ENCODE measurements at places on chromosomes 7 and 10.
A peak's percentile ranks its signal among the peaks of the same experiment; 100 is the strongest.

GRCh38 chr10:88330174-88330573 lies 252.9 kb downstream of the RNLS start:
- DNase-seq: no peak

GRCh38 chr10:125824736-125825135 lies 1.4 kb downstream of the BCCIP start:
- no peak for DNase-seq

DNA sequence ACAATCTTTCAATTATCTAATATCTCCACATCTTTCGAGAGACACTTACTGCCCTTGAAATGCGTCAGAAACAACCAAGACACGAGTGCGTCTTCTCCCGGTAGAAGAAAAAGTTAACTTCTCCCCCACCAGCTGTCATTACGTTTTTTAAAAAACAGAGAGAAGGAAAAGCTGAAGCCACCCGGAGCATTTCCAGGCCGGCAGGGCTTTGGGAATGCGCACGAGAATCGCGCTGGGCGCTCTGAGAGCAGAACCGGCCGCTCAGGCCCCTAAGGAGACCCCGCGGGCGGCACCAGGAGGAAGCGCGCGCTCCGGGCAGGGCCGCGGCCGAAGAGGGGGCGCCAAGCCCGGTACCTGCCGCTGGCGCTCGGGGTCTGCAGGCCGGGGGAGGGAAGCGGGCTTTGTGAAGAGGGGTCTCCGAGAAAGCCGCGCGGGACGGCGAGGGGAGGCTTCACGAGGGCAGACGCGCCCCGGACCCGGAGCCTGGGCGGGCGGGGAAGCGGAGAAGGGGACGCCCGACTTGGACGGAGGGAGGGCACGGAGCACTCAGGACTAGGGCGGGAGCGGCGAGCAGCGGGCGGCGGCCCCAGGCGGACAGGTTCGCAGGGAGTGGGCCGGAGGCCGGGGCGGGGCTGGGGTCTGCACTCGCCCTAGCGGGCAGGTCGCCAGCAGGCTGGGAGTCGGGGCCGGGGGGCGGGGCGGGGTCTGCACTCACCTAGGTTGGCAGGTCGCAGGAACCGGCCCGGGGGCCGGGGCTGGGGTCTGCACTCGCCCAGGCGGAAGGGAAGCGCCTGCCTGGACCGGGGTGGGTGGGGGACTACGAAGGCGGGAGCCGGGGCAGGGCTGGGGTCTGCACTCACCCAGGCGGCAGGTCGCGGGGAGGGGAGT lies 932 bp downstream of the ESYT2 start:
- DNase-seq: peak; percentile 50

GRCh38 chr7:41809940-41810576 lies 107.2 kb upstream of the INHBA start:
- DNase-seq: no peak

DNA sequence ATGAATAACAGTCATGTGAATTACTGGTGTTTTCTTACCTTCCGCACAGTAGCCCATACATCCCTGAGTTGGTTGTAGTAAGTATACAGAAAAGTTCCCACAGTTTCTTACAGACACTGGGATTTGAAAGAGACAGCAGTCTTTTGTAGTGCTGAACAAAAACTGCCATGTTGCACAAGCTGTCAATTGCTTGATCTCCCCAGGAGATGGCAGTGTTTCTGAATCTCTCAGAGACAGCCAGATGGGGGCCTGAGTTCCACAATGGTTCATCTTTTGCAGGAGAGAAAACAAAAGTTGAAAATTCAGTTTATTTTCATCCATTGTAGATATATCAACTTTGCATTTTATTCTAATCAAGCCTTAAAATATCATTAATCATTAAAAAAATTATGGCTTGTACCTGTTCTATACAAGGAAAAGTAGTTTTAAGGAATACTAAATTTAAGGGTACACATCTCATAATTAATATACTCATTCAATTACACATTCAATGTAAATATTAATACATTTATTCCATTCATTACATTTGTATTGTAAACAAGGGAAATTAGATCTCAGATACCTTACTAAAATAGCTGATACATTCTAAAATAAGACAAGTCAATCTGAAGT lies 14.5 kb downstream of the VWDE start:
- DNase-seq: peak; percentile 63

- DNase-seq: no peak
These were observed 285.7 kb upstream of the PPP2R2D start for GRCh38 chr10:131615150-131615549.

DNA sequence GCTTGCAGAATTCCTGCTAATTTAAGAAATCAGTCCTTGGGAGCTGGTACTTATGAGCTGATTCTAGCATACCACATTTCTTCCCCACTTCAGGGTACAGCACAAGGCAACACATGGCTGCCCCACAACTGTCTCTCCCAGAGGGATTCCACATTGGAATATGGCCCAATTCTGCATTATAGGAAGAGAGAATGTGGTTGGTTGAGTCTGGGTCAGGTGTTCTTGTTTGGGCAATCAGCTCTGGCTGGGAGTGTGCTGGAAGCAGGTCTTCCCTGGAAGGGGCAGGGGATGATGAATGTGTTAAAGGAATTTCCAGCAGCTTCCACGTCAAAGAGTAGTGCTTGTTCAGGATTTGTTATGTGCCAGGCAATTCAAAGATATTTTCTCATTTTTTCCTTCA lies 95.7 kb downstream of the BUB3 start:
- DNase-seq: no peak

DNA sequence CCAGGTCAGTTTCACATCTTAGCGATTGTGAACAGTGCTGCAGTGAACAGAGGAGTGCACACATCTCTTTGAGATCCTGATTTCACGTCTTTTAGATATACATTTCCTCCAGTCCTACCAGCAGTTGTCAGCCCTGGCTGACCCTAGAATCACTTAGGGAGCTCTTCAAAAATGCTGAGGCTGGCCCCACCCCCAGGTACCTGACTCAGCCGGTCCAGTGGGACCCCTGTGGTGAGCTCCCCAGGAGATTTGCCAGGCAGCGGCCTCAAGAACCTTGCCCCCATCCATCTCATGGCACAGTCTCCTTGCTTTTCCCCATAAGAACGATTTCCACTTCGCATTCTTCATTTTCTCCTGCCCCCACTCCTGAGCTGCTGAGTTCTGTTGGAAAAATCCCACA lies 45.5 kb downstream of the TEX36 start:
- no peak for DNase-seq

GRCh38 chr7:95276114-95276513 lies 48.2 kb downstream of the PON1 start:
- no peak for DNase-seq

GRCh38 chr7:27111751-27112277 lies 9.3 kb upstream of the HOXA2 start:
- no peak for DNase-seq

DNA sequence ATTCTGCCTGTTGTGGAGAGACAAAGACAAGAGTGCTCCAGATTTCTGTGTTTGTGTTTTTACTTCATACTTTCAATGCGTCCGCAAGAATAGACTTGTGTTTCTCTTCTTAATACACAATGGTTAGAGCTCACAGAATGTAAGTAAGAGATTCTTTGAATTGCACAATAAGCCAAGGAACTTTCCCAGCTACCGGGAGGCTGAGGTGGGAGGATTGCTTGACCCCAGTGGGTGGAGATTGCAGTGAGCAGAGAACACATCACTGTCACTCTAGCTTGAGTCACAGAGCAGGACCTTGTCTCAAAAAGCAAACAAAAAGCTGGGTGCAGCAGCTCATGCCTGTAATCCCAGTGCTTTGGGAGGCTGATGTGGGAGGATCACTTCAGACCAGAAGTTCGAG lies 250.7 kb upstream of the MYO3A start:
- DNase-seq: no peak

DNA sequence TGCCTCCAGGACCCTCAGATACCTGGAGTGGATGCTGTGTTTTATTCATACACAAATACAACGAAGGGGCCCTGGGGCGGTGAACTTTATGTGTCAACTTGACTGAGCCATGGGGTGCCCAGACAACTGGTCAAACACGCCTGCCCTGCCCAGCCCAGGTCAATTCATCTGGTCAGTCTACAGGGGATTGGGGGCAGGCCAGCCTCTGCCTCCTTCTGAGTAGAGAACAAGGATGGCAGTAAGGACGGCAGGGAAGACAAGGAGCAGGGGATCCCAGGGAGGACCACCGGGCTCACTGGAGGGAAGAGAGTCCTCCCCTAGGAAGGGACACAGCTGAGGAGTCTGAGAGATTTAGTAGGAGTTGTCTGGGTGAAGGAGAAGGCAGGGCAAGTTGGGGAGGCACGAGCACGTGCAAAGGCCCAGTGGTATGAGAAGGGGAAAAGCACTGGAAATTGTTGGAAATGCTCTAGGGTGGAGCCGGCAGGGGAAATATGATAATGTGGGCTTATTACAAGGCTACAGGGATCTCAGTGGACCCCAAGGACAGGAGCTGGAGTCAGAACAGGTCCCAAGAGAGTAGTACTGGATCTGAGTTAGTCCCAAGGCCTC lies 63.4 kb downstream of the MYL10 start:
- peak; percentile 24 for DNase-seq

DNA sequence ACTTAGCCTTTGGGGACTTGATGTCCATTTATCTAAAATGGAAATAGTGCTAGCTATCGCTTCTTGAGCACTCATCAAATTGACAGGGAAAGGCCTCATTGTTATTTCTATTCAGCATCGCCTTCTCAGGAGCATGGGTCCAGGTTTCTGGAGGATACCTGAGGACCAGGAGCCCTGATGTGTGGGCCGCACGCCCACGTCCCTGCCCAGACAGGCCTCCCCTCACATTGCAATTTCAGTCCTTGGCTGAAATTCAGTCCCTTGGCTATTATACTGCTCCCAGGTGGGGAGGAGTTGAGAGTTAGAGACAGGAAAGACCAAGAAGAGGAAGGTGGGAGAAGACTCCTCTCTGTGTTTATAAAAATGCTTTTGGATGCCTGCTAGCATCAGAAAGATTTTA lies 38.9 kb downstream of the GPRIN2 start:
- DNase-seq: peak; percentile 10

GRCh38 chr7:53070883-53071282 lies 35.5 kb downstream of the POM121L12 start:
- DNase-seq: no peak

- DNase-seq: no peak
These were observed 211.8 kb downstream of the ELMO1 start for GRCh38 chr7:37236906-37237305.

GRCh38 chr10:24528946-24529345 lies 194.7 kb downstream of the ARHGAP21 start:
- no peak for DNase-seq

DNA sequence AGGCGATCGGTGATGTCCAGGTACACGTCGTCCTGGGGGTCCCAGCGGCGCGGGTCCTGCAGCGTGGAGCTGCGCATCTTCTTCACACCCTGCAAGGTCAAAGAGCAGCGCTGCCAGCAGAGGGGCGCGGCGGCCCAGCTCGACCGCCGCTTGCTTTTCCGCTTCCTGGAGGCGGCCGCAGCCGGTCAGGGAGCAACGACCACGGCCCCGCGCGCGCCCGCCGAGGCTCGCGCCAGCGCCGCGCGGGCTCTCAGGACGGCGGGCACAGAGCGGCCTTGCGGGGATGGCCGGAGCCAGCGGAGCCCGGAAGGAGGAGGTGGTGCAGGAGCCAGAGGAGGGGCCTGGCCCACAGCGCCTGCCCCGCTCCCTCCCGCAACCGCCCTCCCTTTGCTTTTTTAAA lies 76.4 kb upstream of the CDC14C start:
- DNase-seq: no peak

GRCh38 chr7:40749877-40750276 lies 615.1 kb downstream of the SUGCT start:
- DNase-seq: no peak

GRCh38 chr7:28729727-28730126 lies 228.4 kb downstream of the TRIL start:
- DNase-seq: no peak

DNA sequence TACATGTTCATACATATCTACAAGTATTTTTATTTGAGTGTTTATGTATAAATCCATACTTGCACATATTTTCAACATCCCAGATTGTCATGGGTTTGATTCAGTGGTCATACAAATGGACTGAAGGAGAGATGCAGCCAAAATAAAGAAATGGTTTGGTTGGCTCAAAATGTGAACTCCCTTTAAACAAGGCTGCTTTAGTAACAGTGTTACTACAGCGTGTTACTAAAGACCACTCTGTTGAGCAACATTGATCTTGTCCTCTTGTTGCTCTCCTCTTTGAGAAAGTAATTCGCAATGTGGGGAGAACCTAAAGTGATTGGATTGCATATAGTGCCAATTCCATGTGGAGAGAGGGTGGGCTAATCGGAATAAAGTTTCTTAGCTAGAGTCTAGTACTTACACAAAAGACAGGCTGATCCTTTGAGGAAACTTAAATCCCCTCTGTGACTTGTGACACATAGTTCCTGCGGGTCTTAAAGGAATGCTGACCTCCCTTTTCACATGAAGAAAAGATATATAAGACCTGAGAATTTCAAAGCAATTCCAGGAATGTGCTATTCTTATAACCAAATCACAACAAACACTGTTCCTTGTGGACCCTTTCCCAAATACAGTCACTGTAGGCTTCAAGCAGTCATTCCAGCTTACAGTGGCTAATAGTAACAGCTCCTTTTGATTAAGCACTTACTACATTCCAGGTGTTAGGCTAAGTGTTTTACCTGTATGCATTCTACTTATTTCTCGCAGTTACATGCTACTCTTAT lies 144.3 kb downstream of the FZD1 start:
- no peak for DNase-seq

- DNase-seq: no peak
These were observed 14.7 kb upstream of the OGDHL start for GRCh38 chr10:49776851-49777250.

DNA sequence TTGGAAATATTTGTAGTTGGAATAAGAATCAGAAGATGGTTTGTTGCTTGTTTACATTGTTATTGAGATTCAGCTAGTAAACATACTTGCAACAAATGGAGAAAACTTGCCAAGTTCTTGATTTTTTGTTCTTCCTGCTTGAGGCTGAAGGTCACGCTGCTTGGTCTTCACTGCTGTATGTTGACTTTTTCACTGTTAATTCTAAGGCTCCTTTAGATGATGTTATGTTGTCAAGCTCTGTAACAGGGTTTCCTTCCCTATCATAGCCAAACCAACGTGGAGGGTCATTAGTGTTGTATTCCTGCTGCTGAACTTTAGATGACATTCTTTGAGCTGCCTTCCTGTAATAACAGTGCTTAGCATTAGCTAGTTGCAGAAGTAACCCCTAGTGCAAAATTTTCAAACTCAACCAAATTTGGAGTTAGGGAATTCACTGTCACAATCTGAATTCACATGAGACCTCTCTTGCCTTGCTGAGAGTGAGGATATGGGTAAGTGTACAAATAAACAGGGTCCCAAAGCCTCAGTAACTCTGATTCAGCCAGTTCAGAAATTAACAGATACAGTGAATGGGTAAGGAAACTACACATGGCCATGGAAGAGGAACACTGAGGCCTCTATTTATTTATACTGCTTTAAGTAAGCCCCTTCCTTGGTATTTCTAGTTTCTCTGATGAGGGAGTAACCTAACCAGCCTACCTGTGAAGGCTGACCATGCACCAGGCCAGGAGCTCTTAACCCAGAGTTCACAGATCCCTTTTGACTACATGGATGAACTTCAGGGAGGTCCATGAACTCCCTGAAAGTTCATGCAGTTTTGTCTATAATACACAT lies 64.6 kb downstream of the FAM185A start:
- no peak for DNase-seq

- DNase-seq: no peak
These were observed 74.4 kb downstream of the RAB11FIP2 start for GRCh38 chr10:117972168-117972837.
